IMR-90 (cell line): ENCODE measurements at places on chromosomes 12 and 14. TPM values are rescaled to one million over a fixed set of nuclear protein-coding genes. Genes with fewer than 3 reads are reported as not detected.

PPP1R1A gene
- not detected in 2 replicates for total RNA-seq

C1S gene
- 34.4 and 49.6 TPM in 2 replicates for total RNA-seq

CLEC2B gene
- 0.18 and 0.56 TPM in 2 replicates for total RNA-seq

CCDC177 gene
- not detected in 2 replicates for total RNA-seq

PLEKHD1 gene
- total RNA-seq, result under 0.01 TPM in 1 of 2 replicates, not detected in the other

RNASE7 gene
- not detected in 2 replicates for total RNA-seq

NR1H4 gene
- total RNA-seq, result not detected in 2 replicates

SERPINA9 gene
- under 0.01 and 0.18 TPM in 2 replicates for total RNA-seq

TPPP2 gene
- not detected in 2 replicates for total RNA-seq

EPYC gene
- total RNA-seq, result not detected in 2 replicates

KRT7 gene
- total RNA-seq, result 0.54 and 1.4 TPM in 2 replicates

TMTC1 gene
- 31.9 and 36.4 TPM in 2 replicates for total RNA-seq

SLC7A7 gene
- 1.4 and 2.0 TPM in 2 replicates for total RNA-seq

BCL11B gene
- total RNA-seq, result under 0.01 TPM in 2 replicates

SERPINA12 gene
- total RNA-seq, result not detected in 2 replicates

SMIM41 gene
- not detected in 2 replicates for total RNA-seq
